ENCODE measurements at places on chromosomes 7 and 10. TPM values are rescaled to one million over a fixed set of nuclear protein-coding genes. Genes with fewer than 3 reads are reported as not detected.
A peak's percentile ranks its signal among the peaks of the same experiment; 100 is the strongest.

The TECTB gene
- not detected for total RNA-seq

The SLC39A12 gene
- not detected for total RNA-seq

The RTKN2 gene
- 2.5 TPM for total RNA-seq

The CPA2 gene
- not detected for total RNA-seq

The SEMA4G gene
- 36.3 TPM for total RNA-seq

The CUTC gene
- 27.4 TPM for total RNA-seq

The CALHM3 gene
- total RNA-seq: not detected

- no peak overlapping the region for H3K4me3 ChIP-seq
- H3K4me1 ChIP-seq: no peaks in the 10 kb centered on the region
- no peak overlapping the region for H3K27ac ChIP-seq
- DNase-seq: peak; percentile 48
- H3K36me3 ChIP-seq: no peaks in the 10 kb centered on the region
- H3K27me3 ChIP-seq: no peaks in the 10 kb centered on the region
Observed at GRCh38 chr7:158042156-158042880, 545.3 kb downstream of the PTPRN2 start.

GRCh38 chr10:77773631-77774426 is 136.2 kb upstream of the KCNMA1 start:
- H3K36me3 ChIP-seq: no peaks in the 10 kb centered on the region
- H3K4me3 ChIP-seq: no peak overlapping the region
- no peak overlapping the region for H3K27ac ChIP-seq
- H3K27me3 ChIP-seq: no peaks in the 10 kb centered on the region
- H3K4me1 ChIP-seq: no peaks in the 10 kb centered on the region
- DNase-seq: no peak

- no peaks in the 10 kb centered on the region for H3K4me1 ChIP-seq
- H3K27ac ChIP-seq: no peak overlapping the region
- H3K36me3 ChIP-seq: no peaks in the 10 kb centered on the region
- no peak overlapping the region for H3K4me3 ChIP-seq
- no peak for DNase-seq
Observed at GRCh38 chr10:44885710-44886109, 25.4 kb upstream of the TMEM72 start.

- no peak overlapping the region for H3K4me3 ChIP-seq
- H3K27ac ChIP-seq: no peak overlapping the region
- H3K36me3 ChIP-seq: no peaks in the 10 kb centered on the region
- peaks cover 23% of the 10 kb centered on the region for H3K4me1 ChIP-seq
Observed at GRCh38 chr7:99748846-99749579, 14.0 kb upstream of the CYP3A7 start.

DNA sequence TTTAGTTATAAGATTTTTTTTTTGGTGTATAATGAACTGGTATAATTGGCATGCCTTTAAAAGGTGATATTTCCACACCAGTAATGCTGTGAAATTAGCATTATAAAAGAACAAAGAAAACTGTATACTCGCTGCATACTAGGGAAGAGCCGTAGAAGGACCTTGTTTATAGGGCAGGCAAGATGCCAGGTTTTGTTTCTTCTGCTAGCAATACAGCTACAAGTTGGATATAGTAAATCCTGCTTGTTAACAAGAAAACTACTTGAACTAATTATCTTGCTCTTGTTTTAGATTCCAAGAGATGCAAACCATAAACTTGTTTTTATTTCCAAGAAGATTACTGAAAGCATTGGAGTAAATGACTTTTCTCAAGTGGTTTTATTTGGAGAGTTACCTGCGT is 1.9 kb downstream of the DNAH11 start:
- H3K27me3 ChIP-seq: peaks cover 43% of the 10 kb centered on the region
- no peak for DNase-seq
- no peak overlapping the region for H3K4me3 ChIP-seq
- H3K36me3 ChIP-seq: no peaks in the 10 kb centered on the region
- H3K4me1 ChIP-seq: peaks cover 19% of the 10 kb centered on the region
